ENCODE measurements at places on chromosomes 6 and 20. TPM values are rescaled to one million over a fixed set of nuclear protein-coding genes. Genes with fewer than 3 reads are reported as not detected.

Gene DNPH1
- total RNA-seq: 120 TPM

DNA sequence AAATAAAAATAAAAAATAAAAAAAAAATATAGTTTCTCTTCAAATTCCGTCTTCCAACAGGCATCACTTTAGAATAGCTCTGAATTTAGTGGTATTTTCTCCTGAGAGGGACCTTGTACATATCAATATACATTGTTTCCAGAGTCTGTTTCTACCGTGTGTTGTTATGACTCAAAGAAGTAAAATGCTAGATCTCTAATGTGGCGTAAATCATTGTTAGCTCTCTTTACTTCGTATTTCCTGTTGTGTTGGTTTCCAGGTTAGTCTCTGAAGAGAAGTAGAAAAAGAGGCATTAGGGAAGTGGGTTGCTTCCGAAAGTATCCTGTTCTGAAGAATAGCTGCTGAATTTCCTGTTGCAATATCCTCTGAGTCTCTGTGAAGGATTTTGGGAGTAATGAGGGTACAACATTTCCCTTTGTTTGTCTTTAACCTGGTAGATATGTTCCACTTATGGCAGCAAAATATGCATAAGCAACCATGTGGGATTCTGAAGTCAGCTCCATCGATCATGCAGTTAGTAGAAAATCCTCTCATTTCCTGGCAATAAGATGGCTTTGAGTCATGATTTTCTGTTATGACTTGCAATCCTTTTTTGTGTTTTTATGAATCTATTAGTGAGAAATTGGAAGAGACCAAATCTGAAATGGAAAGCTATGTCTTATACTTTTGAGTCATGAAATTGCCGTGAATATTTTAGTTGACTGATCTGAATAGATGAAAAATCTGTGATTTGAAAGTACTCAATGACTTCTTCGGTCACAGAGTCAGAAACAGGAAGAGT lies 42.0 kb upstream of the MCHR2 start:
- peak; percentile 38 for DNase-seq

Gene RGS17
- 6.5 TPM for total RNA-seq

Gene SIRPA
- 10.5 TPM for total RNA-seq

- no peak for DNase-seq
Measured at GRCh38 chr20:40697541-40697940, 8.5 kb upstream of the MAFB start.

GRCh38 chr6:162705736-162706135 lies 21.8 kb downstream of the PRKN start:
- no peak for DNase-seq

- DNase-seq: no peak
Measured at GRCh38 chr6:123062670-123063069, 66.6 kb downstream of the CLVS2 start.

Gene SYCP2
- 0.26 TPM for total RNA-seq

DNA sequence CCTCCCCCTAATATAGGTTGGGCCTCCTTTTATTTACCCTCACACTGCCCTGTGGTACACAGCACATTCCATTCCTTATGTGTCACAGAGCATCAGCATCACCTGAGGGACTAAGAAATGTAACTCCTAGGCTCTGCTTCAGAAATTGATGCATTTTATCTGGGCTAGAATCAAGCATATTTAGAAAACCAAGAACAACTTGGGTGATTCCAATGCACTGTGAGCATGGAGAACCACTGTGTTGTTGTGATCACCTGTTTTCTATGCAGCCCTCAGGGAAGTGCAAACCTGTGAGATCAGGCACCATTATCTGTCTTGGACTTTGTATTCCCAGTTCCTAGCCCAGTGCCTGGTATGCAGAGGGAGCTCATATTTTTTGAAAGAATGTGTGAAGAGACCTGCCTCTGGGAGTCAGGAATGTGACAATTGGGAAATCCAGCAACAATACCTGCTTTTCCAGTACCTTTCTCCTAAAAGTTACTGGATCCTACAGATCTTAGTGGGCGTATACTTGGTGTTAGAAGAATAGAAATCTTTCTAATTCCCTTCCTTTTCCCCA lies 7.0 kb downstream of the KAT14 start:
- DNase-seq: no peak

GRCh38 chr6:110216140-110216539 lies 35.9 kb downstream of the CDC40 start:
- DNase-seq: no peak

DNA sequence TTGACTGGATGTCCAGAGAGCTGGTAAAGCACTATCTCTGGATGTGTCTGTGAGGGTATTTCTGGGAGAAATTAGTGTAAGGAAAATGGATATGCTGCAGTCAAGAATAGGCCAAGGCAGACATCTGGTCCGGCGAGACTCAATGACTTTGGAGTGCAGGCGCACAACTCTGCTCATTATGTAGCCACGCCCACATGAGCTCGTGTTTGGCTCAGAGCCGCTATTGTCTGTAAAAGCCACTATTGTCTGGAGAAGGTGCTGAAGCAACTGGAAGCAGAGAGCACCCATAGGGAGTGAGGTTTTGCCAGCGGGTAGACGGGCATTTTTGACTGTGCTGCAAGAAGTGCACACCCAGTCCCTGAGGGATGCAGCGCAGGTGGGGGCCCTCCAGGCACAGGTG lies 305.0 kb upstream of the POU3F2 start:
- DNase-seq: no peak

DNA sequence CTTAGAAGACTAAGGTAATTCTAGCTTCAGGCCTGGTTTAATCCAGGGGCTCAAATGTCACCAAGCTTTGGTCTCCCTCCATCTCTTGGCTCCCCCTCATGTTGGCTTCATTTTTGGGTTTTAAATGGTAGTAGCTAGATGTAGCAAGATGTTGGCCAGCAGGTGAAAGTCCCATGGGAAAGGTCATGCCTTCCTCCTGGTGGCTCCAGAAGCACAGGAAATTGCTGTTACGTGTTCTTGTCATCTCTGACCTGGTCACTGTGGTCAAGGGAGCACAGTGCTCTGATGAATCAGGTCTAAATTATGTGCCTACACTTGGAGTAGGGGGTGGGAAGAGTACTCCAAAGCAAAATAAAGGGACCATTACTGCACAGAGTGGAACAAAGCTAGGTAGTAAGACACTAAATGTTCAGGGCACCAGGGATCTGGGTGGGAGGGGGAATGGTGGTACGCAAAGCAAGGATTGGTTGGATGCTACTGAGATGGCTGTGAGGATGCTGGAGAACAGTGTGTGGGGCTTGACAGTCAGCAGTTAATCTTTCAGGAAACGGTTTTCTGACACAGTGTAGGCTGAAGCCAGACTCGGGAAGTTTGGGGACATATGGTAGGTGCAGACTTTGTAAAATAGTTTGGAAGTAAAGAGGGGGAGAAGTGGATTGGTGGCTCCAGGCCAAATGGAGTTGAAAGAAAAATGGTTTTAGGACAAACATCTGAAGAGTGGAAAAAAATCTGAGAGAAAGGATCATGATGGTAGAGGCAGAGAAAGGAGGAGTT lies 30.1 kb downstream of the CDS2 start:
- peak; percentile 88 for DNase-seq

DNA sequence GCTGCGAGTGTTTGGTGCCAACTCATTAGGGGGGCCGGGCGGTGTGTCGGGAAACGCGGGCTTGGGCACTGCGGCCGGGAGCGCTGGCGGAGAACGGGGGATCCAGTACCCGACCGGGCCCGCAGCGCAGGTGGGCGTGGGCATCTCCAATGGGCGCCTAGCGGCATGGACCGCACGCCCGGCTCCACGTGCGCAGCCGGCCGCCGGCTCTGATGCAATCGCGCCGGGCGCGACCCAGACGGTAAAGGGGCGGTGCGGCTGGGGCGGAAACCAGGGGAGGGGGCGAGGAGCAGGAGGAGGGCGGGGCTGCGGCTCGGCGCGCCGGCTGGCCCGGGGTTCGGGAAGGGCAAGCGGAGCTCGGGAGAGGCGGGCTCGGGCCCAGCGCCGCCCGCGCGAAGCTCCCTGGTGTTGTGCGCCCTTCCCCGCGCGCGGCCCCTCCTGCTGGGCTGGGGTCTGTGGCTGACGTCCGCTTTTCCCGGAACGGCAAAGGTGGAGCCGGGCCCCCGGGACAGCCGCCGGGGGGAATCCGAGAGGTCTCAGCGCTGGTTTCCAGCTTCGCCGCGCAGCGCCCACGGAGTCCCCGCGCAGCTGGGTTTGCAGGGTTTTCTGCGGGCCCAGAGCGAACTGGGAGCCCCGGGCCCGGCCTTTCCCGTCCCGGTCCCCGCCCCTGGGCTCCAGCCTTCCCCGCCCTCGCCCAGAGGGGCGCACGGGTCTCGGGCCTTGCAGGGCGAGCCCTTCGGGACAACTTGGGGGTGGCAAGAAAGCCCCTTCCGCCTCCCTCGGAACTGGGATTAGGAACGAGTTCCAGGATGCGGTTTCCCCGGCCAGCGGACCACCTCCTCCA lies 867 bp downstream of the MTHFD1L start:
- peak; percentile 62 for DNase-seq

- DNase-seq: no peak
Measured at GRCh38 chr6:123913863-123914262, 110.2 kb downstream of the NKAIN2 start.

Gene TREM2
- not detected for total RNA-seq

DNA sequence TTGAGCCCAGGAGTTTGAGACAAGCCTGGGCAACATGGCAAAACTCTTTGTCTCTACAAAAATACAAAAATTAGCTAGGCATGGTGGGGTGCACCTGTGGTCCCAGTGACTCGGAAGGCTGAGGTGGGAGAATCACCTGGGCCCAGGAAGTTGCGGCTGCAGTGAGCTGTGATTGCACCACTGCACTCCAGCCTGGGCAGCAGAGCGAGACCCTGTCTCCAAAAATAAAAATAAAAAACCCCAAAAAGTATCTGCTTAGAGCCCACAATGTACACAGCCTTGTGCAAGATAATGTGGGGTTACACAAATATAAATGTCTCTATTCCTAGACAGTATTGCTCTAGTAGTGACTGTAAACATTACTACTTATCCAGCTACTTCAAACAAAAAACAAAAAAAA lies 5.9 kb downstream of the ESF1 start:
- DNase-seq: no peak

DNA sequence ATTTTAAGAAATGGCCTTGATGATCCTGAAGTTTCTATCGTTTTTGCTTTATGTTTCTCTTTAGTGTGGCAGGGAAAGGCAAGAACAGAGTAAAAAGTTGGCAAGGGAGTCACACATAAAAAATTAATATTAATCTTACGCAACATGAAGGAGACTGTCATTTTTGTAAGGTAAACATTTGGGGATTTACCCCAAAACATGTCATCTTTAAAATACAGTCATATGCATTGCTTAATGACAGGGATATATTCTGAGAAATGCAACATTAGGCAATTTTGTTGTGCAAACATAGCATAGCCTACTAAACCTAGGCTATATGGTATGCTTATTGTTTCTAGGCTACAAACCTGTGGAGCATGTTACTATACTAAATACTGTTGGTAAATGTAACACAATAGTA lies 5.4 kb downstream of the RBL1 start:
- DNase-seq: no peak

Gene SLC17A9
- not detected for total RNA-seq
